Activated T-helper 1 cell treated with anti-CD3 and anti-CD28 coated beads, Interleukin-2, amount 50 U/mL, for 16 hours (primary cell): ENCODE measurements at places on chromosomes 12 and 14.

DNA sequence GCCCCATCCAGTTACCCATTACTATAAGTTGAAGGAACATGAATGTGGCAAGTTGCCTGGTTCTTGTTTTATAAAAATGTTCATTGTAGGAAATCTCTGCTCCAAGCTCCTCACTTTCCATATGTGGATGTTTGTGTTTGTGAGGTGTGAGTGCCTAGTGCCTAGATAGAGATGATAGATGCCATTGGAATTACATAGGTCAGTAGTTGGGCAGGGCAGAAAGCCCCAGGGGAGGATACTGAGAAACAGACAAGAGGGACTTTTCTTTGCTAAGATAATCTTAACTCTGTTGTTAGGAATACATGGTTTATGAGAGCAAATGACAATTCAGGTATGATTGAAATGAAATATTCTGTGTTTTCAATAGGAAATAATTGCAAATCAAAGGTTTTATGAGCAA, 226.3 kb upstream of the GRIP1 start:
- DNase-seq, result no peak

DNA sequence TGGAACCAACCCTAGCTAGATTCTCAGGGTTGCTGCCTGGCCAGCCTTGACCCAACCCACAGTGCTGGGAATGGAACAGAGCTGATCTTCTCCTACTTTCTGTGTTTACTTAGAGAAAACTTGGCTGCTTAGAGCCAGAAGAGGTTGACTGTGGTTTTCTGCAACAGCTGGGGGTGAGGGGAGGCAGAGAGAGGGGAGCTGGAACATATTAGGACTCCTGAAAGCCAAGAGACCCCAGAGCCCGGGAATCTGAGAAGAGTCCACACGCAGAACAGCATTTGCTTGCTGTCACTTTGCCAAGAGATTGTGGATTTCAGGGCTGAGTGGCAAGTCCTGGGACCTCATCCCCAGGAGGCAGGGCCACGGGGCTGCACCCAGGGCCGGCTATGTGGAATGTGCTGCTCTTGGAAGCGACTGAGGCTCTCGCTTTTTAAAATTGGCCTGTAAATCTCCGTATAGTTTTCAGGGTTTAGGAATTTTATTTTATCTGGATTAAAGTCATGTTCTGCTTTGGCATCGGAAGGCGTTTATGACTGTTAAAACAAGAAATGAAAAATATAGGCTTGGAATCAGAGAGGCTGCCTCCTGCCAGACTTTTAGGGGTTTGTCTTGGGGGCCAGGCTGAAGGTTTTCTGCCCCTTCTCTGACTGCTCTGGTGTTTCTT, 22.3 kb upstream of the MED13L start:
- DNase-seq, result no peak

GRCh38 chr12:16165506-16165905, 112.0 kb downstream of the SLC15A5 start:
- no peak for DNase-seq

DNA sequence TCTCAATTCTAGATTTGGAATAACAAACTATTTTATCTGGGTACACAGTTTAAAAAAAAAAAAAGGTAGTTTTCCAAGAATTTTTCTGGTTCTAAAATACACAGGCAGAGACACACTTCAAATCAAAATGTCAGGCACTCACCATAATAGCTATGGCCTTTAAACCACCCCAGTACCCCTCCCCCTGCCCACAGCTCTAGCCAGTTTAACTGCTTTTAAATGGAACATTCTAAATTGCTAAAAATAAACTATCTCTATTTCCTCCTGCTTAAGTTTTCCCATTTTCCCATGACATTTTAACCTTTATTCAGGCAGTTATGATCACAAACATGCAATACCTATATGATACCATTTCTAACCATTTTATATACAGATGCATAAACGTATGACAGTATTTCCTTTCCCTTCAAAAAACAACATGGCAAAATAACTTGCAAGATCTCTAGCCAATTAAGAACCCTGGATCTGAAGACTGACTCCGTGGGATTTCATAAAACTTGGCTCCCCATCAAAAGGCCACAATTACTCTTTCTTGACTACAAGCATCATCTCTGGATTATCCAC, 46.3 kb downstream of the PPP2R5E start:
- no peak for DNase-seq

- no peak for DNase-seq
Measured at GRCh38 chr12:100962086-100962712, 167.6 kb downstream of the ANO4 start.

DNA sequence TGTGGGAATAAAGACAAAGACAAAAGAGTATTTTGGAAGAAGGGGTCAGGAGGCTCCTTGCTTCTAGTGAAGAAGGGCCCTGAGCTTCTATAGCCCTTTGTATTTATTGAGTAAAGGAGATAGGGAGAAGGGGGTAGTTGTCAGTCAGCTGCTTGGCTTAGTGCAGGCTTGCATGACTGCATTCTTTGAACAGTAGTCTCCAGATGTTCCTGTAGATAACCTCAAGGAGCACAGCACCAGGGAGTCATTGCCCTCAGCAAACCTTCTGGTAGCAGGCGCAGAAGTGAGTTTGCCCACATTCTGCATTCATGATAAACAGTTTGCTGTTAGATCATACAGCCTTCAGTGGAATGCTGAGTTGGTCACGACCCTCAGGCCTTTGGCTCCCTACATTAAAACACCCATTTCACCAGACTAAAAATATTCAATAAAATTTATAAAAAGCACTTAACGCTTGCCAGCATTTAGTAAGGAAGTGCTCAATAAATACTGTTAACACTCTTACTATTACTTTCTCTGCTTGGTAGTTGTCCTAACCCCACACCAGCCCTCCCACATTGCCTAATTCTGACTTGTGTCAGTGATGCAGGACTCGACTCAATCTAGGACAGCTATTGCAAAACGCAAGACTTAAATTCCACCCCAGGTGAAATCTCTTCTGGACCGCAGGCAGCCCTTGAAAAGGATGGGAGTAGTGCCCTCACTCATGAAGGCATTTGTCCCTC, 3.0 kb upstream of the DHRS4 start:
- no peak for DNase-seq

GRCh38 chr12:14454098-14454907, 88.8 kb downstream of the ATF7IP start:
- DNase-seq, result no peak

- no peak for DNase-seq
Measured at GRCh38 chr12:90010089-90010488, 301.5 kb upstream of the ATP2B1 start.

- DNase-seq, result no peak
Measured at GRCh38 chr14:95255487-95255886, 64.2 kb downstream of the CLMN start.

GRCh38 chr14:99602054-99602787, 1.8 kb downstream of the CCDC85C start:
- DNase-seq, result no peak

GRCh38 chr12:47079468-47079980, at the start of the genes AMIGO2 and PCED1B:
Gene AMIGO2 (minus strand): TSS chr12:47079959. CDS start chr12:47079002, 957 bp downstream.
Gene PCED1B (plus strand): TSS chr12:47079621. CDS start chr12:47235064, 155,443 bp downstream.
- DNase-seq, result peak; percentile 35

- no peak for DNase-seq
Measured at GRCh38 chr12:2682296-2683251, 112.2 kb upstream of the FKBP4 start.

DNA sequence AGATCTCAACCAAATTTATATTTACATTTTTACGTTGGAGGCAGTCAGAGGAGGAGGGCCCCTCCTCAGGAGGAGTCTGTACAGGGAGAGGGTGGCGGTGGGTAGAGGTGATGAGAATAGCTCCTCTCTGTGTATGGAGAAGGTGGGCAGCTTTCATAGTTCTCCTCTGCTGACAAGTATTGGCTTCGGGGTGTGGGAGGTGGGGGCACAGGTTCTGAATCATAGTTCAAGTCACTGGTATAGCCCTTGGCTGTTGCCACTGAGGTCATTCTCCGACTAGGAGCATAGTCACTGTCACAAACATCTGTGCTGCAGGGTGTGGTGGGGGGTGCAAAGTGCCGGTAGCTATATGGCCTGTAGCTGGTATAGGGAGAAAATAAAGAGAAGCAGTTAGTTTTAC, 50.3 kb downstream of the BCL2L14 start:
- DNase-seq, result no peak

DNA sequence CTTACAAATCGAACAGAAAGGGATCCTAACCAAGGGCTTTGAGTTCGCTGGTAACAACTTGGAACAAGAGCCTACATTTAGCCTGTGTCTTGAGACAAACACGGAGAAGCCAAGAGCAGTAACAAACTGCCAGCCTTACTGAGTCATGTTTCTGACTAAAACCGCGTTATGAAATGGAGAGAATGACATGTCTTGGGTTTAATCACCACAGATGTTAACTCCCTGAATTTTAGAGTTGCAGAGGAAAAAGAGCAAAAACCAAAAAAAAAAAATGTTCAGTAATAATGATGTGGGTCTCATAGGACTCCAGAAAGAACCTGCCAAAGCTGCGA, 1.0 kb downstream of the BLTP3B start:
- DNase-seq, result no peak

- DNase-seq, result no peak
Measured at GRCh38 chr12:26523708-26524150, 309.3 kb downstream of the ITPR2 start.

- DNase-seq, result peak; percentile 96
Measured at GRCh38 chr14:21455912-21456667, at the start of gene CHD8. Gene CHD8 (minus strand): TSS chr14:21456123. CDS start chr14:21431643, 24,480 bp downstream.

GRCh38 chr12:83386527-83387264, 700.0 kb downstream of the TMTC2 start:
- no peak for DNase-seq

DNA sequence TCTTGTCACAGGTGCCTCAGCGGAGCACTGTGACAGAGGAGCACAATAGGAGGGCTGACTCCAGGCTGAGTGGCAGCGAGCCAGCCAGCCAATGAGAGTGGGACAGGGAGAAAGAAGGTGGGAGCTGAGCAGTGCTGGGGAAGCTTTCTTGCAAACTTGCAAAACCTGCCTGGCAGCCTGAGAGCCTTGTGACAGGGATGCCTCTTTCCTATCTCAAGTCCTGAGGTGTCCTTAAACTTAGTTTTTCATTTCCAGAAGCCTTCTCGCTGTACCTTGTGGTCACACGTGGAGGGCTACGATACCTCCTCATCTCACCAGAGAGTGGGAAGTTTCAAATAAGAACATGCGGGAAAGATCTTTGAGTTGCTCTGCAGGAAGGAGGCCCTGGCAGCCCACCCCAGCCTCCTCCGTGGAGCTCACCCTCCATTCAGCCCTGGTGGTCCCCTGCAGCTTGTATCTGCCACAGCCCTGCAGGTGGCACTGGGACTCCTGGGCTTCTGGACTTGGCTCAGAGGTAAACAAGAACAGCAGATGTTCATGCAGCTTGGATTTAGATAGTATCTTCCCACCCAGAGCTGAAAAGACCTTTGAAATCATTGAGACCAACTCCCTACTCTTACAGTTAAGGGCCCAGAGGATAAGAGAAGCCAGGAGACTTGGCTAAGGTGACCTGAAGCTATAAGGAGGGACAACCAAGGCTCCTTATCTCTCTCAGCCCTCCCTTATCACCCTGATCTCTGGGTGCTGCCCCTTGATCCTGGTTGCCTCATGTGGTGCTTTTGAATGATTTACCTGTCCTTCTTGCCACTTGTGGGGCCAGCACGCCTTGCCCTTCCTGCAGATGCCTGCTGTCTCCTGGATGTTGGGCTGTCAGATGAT, 153.5 kb upstream of the MAX start:
- DNase-seq, result no peak

- DNase-seq, result no peak
Measured at GRCh38 chr14:61925043-61925442, 162.8 kb downstream of the SNAPC1 start.

- DNase-seq, result no peak
Measured at GRCh38 chr14:70278281-70278680, 81.2 kb downstream of the COX16 start.

DNA sequence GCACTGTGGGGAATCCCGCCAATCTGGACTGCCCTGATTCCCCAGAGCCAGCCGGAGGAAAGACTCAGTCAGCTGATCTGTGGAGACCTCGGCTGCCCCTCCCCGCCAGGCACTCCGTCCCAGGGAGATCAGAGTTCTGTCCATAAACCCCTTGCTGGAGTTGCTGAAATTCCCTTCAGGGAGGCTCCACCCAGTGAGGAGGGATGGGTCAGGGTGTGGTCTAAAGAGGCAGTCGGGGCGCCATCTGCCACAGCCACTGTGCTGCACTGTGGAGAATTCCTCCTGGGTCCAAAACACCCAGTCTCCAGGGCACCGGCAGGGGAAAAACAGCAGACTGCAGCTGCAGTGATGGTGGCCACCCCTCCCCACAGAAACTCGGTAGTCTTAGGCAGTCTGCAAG, 1922.3 kb upstream of the FLRT2 start:
- no peak for DNase-seq

DNA sequence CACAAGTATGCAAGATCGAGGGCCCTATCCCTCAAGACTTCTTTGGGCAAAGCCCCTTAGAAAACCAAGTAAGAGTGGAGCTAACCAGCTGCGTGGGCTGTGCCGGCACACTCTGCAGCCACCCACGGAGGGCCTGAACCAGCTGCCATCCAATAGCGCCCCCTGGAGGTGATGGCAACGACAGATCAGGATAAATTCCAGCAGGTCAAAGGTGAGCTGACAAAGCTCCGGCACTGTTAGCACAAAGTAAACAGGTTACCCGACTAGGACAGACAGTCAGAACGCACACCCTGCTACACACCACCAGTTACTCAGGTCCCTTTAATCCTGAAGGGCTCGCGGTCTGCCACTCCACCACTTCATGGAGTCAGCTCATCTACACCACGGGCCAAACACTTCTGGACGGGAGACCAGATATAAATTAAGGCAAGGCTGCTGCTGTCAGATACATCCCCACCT, 4.9 kb downstream of the ZBTB39 start:
- DNase-seq, result peak; percentile 50

GRCh38 chr12:106135075-106135474, 3.7 kb downstream of the NUAK1 start:
- DNase-seq, result no peak

DNA sequence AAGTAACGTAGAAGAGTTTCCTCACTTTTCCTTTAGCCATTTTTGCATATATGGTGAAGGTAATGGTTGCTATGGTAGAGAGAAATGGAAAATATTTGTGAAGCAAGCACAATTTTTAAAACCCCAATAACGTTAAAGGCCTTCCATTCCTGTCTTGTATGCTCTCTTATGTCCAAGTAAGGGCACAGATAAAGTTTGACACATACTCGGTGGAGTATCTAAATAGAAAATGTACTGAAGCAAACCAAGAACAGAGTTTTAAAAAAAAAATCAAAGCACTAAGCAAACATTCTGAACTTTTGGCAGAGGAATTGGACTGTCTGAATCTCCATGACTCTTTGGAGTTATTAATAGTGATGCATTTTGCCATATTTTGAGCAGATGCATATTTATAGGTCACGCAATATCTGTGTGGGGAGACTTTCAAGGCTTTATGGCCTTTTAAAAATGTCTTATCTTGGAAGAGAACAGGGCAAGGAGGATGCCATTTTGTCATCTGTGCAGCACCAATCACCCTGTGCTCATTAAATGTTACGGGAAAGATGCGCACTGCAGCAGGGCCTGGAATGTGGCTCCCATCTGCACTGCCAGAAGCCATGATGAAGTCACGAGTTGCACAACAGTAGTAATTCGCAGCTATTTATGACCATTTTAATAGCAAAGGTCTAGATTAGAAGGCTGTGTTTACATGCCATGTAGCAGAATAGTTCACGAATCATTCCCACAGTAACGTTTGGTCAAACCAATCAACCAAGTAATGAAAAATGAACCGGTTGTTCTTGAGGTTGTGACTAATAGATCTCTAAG, 23.3 kb upstream of the AMIGO2 start:
- DNase-seq, result no peak

GRCh38 chr12:65494537-65494936, 216.1 kb downstream of the MSRB3 start:
- no peak for DNase-seq
